ENCODE measurements at places on chromosomes 2 and 18. TPM values are rescaled to one million over a fixed set of nuclear protein-coding genes. Genes with fewer than 3 reads are reported as not detected.
A peak's percentile ranks its signal among the peaks of the same experiment; 100 is the strongest.

GRCh38 chr2:96146153-96146880, 1.1 kb upstream of the DUSP2 start:
- DNase-seq: peak; percentile 55

DNA sequence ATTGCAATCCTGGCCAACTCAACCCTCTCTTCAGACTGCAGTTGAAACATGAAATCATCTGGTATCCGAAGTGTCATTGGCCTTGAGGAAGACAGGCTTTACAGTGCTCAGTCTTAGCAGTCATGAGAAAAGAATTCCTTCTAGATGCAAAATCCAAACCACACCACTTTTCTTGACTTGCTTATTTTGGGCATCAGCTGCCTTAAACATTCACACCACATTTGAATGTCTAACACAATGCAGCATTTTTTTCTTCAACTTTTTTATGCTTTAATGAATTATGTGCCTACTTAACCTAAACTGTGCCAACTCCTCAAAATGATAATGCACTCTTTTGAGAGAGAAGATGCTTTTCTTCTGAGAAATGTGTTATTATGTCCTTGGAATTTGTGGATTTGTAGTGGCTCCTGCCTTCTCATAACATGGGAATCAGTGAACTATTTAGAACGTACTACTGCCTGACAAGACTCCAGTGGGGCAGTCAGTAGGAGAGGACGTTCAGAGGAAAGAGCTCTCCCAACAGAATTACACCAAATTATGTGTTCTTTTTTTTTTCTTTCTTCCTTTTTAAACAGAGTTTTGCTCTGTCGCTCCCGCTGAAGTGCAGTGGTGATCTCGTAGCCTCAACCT, 3.2 kb upstream of the FAM98A start:
- DNase-seq: no peak

DNA sequence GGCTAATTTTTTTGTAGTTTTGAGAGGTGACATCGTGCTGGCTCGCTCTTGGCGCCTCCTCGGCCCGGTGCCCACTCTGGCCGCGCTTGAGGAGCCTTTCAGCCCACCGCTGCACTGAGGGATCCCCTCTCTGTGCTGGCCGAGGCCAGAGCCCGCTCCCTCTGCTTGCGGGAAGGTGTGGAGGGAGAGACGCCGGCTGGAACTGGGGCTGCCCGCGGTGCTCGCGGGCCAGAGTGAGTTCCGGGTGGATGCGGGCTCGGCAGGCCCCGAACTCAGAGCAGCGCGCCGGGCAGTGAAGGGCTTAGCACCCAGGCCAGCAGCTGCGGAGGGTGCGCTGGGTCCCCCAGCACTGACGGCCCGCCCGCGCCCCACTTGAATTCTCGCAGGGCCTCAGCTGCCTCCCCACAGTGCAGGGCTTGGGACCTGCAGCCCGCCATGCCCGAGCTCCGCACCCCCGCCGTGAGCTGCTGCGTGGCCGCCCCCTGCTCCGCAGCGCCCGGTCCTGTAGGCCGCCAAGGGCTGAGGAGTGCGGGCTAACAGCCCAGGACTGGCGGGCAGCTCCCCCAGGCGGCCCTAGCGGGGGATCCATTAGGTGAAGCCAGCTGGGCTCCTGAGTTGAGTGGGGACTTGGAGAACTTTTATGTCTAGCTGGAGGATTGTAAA, 113.2 kb upstream of the ZSWIM2 start:
- DNase-seq: no peak

- peak; percentile 12 for DNase-seq
Measured at GRCh38 chr18:61869636-61870035, 23.2 kb downstream of the RNF152 start.

DNA sequence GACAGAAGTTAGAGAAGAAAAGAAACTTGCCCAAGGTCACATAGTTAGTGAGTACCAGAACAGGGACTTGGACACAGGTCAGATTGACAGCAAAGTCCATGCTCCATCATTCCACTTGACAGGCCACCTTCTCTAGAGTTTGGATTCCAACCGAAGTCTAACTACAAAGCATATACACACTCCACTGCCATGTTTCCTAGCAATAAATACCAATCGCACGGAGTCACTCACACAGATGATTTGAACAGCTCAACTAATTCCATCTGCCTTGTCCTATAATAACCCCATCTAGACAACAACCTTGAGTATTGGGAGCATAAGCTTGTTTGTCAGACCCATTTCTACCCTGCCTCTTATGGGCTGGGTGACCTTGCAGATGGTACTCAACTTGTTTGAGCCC, 334.6 kb upstream of the MGAT5 start:
- DNase-seq: no peak

DNA sequence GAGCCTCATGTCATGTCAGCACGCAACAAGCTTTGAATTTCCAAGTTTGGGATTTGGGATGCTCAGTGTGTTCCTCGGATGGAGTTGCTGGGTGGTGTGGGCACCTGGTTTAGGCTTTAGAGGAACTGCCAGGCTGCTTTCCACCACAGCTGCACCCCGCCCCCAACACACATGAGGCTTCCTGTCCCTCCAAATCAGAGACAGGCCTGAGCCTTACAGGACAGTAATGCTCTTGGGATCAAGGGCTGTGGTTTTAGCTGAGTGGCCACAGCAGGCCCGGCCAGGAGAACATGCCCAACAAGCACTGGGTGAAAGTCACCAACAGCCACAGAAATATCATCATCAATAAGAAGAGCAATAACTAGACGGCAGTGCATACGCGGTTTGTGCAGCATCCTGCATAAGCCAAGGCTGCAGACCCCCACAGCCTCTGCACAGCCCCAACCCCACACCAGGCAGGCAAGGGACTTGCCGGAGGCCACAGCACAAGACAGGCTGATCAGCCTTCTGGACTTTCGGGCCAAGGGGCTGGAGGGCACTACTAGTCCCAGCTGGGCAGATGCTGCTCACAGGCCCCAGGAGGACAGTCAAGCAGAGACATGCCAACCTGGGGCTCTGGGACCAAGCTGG, 29.7 kb upstream of the GPC1 start:
- DNase-seq: no peak

Gene AGAP1
- 68.1 TPM for total RNA-seq

DNA sequence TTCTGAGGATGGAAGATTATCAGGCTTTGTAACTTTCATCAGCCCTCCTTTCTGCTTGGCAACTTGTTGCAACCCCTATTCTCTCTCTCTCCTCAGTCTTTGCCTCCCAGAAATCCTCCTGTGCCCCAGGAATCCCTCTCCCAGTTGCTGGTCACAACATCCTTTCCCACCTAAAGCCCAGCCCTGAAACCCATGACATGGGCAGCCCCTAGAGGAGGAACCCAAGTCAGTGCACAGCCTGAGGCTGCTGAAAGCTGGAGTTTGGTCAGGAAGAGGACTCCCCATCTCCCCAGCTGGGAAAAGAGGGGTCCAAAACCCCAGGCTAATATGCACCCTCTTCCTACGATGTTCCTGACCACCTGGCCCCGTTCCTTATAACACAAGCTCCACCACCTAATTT, 29.5 kb downstream of the PKDCC start:
- no peak for DNase-seq

DNA sequence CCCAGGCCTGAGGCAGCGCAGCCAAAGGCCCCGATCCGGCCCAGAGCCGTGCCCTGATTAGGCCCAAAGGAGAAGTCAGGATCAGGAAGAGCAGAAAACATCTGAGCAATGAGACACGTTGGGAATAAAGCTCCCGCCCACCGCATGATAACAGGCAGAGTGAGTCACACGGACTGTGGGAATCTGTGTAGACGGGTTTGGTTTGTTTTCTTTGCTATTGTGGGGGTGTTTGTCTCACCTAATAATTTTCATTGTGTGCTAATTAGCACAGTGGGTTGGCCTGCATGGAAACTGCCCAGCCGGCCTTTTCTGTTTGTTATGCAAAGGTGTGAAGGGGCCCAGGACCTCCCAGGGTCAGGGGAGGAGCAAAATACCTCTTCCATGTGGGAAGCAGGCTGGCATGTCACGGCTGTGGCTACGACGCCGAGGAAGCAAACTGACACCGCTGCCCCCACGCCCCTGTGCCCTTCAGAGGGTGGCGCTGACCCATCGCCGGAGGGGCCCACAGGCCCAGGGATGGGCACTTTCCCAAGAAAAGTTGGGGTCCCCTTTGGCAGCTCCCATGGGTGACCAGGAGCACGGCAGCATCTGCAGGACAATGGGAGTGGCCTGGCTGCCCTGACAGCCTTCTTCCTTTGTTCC, 68.4 kb upstream of the CTDP1 start:
- no peak for DNase-seq

GRCh38 chr18:49052891-49053644, 102.3 kb upstream of the SMAD7 start:
- peak; percentile 26 for DNase-seq

GRCh38 chr2:101638817-101639605, 58.5 kb upstream of the MAP4K4 start:
- no peak for DNase-seq

Gene RAB6C
- total RNA-seq: not detected

Gene UGT1A4
- total RNA-seq: 2.9 TPM

DNA sequence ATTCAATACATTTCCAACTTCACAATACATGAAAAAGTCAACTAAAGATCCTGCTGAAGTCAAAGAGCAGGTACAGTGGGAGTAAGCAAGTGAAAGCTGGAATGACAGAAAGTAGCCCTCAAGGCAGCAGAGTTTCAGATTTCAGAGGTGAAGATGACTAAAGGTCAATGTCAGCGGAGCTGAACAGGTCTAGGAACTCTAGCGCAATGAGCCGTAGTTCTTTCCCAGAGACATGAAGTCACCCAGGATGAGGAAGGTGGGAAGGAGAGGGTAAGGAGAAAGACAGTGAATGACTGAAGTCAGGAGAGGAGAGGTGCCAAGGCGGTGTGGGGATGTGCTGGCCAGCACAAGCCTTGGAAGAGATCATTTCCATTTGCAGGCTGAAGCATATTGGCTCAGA, 28.1 kb downstream of the PTPN2 start:
- DNase-seq: no peak

GRCh38 chr2:150690261-150690660, 202.8 kb upstream of the RND3 start:
- DNase-seq: no peak

Gene IL36RN
- total RNA-seq: not detected

DNA sequence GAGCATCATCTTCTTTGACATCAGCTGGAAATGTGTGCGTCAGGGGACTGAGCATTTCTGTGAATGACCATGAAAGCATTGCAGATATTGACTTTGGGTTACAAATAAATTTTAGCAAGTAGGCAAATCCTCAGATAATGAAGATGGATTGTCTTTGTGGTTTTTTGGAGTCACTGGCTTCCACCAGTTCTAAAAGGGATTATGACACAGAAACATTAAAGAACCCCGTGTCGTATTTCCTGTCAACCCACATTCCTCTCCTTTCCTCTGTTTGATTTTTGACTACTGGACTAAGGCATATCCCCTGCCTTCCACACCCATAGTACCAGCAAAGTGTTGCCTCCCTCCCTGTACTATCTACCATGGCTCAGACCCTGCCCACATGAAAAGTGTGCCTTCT, 268.1 kb downstream of the MYO3B start:
- no peak for DNase-seq

- DNase-seq: no peak
Measured at GRCh38 chr18:43526426-43527145, 249.3 kb upstream of the SYT4 start.

DNA sequence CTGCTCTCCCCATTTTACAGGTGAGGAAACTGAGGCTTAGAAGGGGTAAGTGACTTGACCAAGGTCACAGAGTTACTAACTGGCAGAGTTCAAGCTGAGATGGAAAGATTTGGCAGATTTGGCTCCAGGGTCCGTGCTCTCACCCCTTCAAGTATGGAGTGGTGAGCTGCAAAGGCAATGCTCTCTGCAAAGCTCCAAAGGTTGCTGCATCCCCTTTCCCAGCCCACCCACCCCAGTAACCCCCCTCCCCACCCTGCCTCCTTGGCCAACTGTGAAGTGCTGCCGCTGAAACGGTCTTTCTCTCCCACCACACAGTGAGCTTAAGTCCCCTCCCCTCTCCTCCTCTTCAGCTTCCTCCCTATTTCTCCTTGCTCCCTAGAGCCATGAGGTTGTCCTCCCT, 152.8 kb downstream of the CAPN13 start:
- DNase-seq: no peak

DNA sequence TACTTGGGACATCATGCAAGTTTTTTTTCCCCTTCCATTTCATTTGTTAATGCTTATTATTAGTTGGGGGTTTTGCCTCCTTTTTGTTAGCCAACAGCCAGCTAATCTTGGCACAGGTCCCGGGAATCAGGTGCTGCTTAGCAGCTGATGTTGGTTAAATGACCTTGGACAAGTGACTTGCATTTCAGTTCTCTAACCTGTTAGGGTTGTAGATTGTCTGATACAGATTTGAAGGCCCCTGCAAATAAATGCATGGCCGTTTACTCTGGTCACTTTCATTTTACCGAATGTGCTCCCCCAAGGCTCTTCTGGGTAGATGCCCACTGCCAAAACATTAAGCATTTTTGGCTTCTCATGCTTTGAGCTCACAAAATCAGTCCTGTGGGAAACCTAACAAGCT, 120.9 kb downstream of the SPTBN1 start:
- no peak for DNase-seq

GRCh38 chr2:53509831-53510388, 257.7 kb upstream of the CHAC2 start:
- DNase-seq: no peak

DNA sequence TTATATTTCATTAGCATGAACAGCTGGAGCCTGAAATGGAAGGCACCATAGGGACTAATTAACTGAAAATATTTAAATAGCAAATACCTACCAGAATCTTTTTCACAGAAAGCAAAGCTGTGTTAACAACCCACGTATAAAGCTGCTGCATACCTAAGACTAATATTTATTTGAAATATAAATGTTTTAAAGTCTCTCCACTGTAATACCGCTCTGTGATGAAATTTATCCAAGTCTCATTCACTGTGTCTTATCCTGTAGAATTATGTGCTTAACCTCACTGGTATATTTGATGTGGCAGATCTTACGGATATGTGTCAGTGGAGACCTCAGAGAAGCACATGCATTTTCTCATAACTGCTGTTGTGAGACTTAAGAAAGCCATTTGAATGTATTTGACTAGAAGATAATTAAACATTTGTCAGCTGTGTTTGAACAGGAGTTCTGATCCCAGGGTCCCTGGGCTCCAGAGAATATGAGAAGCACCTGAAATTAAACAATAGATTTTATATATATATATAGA, 373.3 kb downstream of the ZNF804A start:
- no peak for DNase-seq

DNA sequence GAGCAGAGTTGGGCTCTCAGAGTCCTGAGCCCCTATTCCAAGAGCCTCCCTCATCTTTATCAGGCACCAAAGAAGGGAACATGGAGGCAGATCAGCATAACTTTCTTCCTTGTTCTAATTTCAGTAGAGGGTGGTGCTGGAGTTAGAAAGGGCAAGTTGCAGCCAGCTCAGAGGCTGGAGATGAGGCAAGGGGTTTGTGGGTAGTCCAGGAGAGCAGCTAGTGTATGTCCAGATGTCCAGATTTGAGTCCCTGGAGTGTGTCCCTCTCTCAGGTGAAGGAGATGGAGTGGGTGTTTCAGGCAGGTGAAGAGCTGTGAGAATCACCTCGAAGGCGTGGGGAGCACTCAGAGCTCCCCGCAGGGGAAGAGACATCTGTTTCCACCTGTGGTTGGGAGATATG, 478 bp upstream of the PRKAG3 start:
- no peak for DNase-seq

- DNase-seq: no peak
Measured at GRCh38 chr2:233107831-233108300, 47.7 kb downstream of the INPP5D start.
